ENCODE measurements at places on chromosomes 12 and 14. TPM values are rescaled to one million over a fixed set of nuclear protein-coding genes. Genes with fewer than 3 reads are reported as not detected.

- no peak for ATAC-seq
Measured at GRCh38 chr12:88909510-88909909, 329.2 kb upstream of the KITLG start.

GRCh38 chr14:55436519-55436918, 3.9 kb downstream of the TBPL2 start:
- ATAC-seq: no peak

Gene DPPA3
- not detected for total RNA-seq

DNA sequence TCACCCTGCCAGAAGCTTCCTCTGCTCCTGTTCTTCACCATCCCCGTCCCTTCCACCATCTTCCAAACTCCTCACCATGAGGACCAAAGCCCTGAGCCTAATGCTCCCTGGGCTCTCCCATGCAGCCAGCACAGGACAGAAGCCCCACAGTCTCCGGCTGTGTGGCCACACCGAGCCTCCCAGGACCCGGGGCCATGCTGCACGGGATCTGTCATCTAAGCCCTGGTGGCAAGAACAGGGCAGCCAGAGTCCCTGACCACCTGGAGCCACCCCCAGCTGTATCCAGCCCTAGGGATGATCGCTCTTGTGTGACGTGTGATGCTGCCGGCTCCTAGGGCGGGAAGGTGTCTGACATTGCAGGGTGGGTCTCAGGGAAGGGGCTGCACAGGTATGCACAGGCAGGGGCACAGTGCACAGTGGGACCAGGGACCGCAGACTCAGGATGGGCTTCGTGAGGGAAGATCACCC, 8.1 kb downstream of the TMEM179 start:
- ATAC-seq: no peak

Gene PRB2
- total RNA-seq: not detected

Gene LIN7A
- total RNA-seq: not detected

- peak; percentile 57 for ATAC-seq
Measured at GRCh38 chr14:51862176-51862796, 1.9 kb downstream of the GNG2 start.

DNA sequence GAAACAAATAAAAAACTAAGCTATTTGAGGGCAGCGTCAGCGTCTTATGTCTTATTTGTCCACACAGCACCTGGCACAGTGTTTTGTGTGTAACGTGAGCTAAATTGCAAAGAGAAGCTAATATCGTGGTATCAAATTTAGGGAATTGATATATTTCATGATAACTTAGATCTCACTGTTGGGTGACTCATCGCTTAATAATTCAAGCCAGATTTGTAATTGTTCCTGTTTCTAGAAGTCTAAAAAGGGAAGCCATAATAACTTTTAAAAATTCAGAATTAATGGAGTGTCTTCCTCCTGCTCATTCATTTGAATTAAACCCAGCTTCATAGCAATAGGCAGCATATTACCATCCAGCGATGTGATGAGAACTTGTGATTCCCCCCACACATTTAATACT, 214.7 kb downstream of the PDZRN4 start:
- no peak for ATAC-seq

DNA sequence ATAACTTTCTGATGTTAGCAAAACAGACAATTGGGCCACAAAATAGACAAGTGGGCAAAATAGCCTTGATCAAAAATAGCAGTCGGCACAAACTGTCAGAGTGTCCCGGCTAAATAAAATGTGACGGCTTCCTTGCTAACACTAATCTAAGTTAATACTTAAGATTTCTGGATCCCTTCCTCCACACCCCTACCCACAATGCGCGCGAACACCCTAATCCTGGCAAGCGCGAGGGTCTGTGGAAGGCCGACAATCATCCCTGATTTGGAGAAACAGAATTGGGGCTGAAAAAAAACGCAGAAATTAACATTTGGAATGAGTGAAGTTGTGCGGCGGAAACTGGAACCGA, 489 bp downstream of the CEP290 start:
- ATAC-seq: no peak

GRCh38 chr12:122356192-122356635, 66.3 kb downstream of the CLIP1 start:
- peak; percentile 79 for ATAC-seq

DNA sequence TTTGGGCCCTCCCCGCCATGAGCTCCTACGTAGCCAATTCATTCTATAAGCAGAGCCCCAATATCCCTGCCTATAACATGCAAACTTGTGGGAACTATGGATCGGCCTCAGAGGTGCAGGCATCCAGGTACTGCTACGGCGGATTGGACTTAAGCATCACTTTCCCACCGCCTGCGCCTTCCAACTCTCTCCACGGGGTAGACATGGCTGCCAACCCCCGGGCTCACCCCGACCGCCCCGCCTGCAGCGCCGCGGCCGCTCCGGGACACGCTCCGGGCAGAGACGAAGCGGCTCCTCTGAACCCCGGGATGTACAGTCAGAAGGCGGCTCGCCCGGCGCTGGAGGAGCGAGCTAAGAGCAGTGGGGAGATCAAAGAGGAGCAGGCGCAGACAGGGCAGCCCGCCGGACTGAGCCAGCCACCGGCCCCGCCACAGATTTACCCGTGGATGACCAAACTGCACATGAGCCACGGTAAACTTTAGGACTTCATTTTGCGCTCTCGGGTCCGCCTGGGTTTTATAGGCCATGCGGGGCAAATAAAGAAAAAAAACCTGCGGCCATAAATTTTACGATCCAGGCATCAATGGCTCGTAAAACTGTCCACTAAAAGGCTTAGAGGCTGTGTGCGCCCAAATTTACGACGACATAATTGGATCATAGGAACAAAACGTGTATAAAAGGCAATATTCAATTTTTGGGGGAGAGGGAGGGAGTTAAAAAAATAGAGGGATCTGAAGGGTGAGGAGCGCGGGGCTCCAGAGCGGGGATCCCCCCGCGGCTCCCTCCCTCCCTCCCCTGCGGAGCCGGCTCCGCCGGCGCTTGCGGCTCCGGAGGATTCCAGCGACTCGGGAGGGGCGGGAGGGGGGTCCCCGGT, 493 bp downstream of the HOXC5 start:
- ATAC-seq: no peak

GRCh38 chr12:93832131-93832530, 155.0 kb downstream of the CRADD start:
- ATAC-seq: no peak

Gene FAM181A
- total RNA-seq: not detected

DNA sequence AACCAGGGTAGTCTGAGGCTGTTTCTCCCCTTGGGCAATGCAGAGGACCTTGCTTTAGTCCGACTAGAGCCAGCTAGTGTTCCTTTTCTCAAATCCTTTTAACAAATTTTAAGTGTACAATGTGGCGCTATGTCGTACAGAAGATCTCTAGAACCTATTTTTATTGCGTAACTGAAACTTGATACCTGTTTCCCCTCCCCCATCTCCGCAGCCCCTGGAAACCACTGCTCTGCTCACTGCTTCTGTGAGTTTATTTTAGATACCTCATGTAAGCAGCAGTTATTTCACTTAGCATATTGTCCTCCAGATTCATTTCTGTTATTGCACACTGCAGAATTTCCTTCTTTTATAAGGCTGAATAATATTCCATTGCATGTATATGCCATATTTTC, 1092.3 kb downstream of the AACS start:
- ATAC-seq: no peak

DNA sequence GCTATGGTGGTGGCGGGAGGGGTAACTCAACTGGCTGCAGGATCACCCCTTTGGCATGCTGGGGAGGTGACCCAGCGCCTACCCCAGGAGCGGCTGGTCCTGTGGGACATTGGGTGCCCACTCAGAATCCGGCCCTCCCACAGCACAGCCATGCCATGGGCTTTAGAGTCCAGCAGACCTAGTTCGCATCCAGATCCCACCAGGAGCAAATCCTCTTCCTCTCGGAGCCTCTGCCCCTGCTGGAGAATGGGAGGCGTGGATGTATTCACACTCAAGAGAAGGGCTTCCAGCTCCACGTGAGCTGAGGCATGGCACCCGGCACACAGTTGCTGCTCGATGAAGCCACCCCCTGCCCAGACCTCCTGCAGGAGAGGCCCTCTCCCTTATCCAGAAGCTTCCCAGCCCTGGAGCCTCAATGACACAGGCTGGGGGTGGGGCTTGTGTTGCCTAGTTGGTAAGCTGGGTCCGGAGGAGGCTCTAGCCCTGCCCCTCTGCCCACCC, 17.7 kb downstream of the FAM222A start:
- ATAC-seq: no peak

Gene CLEC1A
- not detected for total RNA-seq

Gene RIN3
- total RNA-seq: 24.1 TPM

DNA sequence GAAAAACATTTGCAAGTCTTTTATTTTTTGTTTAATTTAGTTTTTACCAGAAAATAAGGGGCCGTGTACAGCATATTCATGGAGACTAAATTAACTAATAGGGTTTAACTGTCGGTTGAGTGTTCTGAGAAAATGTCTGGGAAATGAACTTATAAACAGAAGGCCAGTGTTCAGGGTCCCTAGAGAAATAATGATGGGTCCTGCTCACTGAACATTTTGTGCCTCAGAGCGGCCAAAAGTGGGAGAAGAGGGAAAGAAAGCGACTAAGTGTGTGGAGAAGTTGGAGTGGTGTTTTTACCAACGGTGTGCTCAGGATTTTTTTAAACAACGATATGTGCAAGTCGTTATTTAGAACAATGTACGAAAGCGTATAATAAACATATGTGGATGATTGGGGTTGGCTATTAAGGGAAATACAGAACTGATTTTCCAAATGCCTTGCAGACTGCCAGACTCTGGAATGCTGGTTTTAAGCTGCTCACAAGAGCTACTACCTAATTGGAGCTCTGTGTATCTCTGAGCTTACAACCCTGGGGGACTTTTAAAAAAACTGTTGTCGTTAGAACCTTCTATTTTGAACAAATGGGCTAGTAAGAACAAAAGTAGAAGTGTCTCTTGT, 166.7 kb downstream of the SLC38A4 start:
- ATAC-seq: no peak

DNA sequence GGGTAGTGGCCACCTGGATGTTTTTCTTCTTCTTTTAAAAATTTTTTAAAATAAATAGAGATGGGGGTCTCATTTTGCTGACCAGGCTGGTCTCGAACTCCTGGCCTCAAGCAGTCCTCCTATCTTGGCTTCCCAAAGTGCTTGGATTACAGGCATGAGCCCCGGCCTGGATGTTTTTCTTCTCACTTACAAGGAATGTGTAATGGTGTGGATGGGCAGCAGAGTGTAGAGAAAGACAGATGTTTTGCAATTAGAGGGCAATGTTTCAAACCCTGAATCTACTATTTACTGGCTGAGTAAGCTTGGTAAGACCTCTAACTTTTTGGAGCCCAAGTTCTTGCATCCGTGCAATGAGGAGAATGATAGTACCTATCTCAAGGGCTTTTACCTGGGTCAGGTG, 48.1 kb downstream of the ADCK1 start:
- ATAC-seq: no peak

Gene ST8SIA1
- 2.5 TPM for total RNA-seq

Gene KRT73
- total RNA-seq: not detected

- ATAC-seq: peak; percentile 83
Measured at GRCh38 chr12:96985515-96986362, 78.7 kb downstream of the NEDD1 start.
